ENCODE measurements at places on chromosomes 3 and 15.

- DNase-seq: no peak
Observed at GRCh38 chr3:195250473-195251251, 20.3 kb downstream of the XXYLT1 start.

DNA sequence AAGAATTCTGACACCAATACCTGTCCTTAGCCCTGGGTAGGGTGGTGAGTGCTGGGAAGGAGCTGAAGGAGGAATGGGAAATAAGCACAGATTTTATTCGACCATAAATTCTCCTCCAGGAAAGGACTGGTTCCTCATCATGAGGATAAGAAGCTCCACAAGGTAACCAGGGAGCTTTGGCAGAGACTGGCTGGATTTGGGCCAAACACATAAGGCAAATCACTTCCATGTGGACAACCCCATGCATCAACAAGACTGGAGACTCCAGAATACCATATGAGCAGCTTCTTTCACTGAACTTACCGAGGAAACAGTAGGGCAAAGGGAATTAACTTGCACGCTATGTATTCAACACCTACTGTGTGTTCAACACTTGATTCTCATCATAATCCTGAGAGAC, 312.5 kb downstream of the NTRK3 start:
- no peak for DNase-seq

DNA sequence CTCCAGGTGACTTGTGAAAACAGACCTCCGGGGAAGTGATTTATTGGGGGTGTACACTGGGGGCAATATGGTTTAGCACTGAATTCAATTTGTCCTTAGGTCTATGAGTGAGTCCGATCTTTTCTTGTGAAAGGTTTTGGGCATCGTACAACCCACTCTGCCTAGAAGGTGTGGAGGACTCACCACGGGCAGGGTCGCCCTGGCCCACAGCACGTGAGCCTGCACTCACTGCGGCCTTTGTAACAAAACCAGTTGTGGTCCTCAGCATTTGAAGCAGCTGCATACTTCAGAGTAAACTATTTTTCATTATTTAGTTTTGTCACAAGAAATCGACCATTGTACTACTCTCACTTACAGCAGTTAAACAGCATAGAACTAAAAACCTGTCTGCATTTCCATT, 72.6 kb upstream of the BLM start:
- DNase-seq: no peak

- no peak for DNase-seq
Observed at GRCh38 chr3:101189796-101190195, 130.6 kb downstream of the IMPG2 start.

GRCh38 chr15:69810431-69811354, 287.0 kb downstream of the TLE3 start:
- no peak for DNase-seq

Data from Jurkat, Clone E6-1 (cell line).